T1000 (cell line): ENCODE measurements at places on chromosomes 2 and 18.

GRCh38 chr18:66511792-66512191, 92.1 kb downstream of the CDH19 start:
- no peak for DNase-seq

DNA sequence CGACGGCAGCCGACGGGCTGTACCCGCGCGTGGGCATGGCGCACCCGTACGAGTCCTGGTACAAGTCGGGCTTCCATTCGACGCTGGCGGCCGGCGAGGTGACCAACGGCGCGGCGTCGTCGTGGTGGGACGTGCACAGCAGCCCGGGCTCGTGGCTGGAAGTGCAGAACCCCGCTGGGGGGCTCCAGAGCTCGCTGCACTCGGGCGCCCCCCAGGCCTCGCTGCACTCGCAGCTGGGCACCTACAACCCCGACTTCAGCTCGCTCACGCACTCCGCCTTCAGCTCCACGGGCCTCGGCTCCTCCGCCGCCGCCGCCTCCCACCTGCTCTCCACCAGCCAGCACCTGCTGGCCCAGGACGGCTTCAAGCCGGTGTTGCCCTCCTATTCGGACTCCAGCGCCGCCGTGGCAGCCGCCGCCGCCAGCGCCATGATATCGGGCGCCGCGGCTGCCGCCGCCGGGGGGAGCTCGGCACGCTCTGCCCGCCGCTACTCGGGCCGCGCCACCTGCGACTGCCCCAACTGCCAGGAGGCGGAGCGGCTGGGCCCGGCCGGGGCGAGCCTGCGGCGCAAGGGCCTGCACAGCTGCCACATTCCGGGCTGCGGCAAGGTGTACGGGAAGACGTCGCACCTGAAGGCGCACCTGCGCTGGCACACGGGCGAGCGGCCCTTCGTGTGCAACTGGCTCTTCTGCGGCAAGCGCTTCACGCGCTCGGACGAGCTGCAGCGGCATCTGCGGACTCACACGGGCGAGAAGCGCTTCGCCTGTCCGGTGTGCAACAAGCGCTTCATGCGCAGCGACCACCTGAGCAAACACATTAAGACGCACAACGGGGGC, 2.0 kb downstream of the SP9 start:
- no peak for DNase-seq

DNA sequence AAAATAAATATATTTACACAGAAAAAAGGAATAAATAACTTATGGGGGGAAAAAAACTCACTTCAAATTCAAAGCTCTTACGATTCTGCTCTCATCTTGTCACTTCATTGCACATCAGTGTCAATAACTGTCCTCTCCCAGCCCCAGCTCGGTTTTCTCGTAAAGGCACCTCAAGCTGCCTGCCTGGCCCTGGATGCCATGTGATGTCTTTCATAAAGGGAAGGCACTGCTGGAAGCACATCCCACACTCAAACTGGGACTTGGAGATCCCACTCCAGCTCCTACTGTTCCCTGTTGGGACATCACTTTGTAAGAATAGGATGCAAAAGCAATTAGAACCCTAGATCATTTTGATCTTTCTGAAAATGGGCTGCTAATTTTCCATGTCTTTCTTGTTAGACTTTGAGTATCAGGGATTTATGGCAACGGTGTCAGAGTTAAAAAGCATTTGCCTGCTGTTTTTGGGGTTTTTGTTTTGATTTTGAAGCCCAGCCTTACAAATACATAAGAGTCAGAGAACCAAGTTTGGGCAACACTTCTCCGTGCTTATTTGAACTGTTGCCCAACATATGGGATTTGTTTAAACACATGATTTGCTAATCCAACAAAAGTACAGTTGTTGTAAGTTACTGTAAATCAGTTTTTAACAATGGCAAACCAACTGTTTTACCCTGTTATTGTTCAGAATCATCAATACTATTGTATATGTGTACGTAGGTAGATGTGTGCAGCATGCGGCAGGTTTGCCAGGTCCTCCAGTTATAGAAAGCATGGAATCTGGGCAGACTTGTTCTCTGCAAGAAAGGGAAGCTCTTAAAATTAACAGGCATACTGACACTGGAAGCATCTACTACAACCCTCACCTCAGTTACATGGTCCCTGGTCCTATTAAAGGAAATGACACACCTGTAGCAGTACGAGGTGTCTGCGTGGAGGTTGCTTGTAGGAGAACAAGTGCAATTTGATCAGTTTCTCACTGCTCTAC, 20.6 kb downstream of the SERTAD2 start:
- no peak for DNase-seq

GRCh38 chr18:62658028-62658427, 57.3 kb upstream of the PHLPP1 start:
- DNase-seq: no peak

DNA sequence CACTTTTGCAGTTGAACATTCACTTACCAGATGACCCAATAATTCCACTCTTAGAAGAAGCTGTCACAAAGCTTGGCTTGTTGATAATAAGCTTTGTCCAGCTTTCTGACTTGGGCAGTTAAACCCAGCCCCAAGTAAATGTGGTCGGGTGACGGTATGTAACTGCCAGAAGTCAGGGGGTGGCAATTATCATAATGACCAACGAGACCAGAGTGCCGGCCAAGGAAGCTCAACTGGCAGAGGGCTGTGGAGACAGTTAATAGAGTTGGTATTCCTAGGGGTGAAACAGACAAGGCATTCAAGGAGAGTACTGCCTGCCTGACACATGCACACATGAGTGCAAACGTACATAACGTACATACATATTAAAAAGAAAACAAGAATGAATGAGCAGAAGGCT, 116.7 kb downstream of the EIPR1 start:
- no peak for DNase-seq

GRCh38 chr2:231926761-231927565, 767 bp upstream of the NPPC start:
- no peak for DNase-seq

DNA sequence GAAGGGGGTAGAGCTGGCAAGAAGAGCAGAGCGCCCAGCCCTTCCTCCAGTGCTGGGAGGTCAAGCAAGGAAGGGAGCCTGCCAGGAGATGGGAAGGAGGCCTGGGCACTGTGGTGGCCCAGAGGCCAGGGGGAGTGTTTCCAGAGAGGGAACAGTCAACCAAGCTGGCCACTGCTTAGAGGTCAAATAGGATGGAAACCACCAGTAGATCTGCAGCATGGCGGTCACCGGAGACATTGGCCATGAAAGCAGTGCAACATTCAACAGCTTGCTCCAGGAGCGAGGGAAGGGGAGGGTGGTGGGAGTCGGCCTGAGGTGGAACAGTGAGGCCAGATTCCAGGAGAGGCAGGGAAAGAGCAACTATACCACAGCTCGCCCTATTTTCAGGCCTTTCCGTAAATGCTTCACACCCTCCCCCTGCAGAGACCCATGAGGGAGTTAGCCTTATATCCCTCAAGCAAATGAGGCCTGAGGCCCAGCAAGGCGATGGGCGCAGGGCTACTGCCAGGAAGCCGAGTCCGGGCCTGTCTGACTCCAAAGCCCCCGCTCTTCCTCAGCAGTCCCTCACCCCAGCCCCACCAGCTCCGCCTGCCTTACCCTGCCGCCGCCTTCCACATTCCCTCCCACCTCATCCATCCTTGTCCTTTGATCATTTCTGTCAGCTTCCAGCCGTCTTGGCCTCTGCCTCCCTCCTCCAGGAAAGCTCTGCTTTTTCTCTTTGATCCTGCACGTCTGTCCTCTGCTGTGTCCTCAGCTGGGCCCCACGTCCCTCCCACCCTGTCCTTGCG, 17.0 kb downstream of the KCNK3 start:
- DNase-seq: no peak

DNA sequence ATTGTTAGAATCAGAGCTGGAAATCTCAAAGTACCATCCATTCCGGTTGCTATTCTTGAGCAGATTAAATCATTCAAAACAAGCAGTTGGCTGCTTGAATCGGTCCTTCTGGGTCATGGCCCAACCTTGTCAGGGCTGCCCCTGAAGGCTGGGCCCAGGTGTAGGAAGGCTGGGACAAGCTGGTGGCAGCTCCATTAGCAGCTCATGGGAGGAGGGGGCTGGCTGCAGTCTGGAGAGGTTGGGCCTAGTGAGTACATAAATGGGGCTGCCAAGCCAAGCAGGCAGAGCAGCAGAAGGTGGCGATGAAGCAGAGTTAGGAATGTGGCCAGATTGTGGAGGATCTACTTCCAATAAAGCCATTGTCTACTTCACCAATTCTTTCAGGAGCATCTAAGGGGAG, 81.4 kb downstream of the ADCYAP1 start:
- no peak for DNase-seq

DNA sequence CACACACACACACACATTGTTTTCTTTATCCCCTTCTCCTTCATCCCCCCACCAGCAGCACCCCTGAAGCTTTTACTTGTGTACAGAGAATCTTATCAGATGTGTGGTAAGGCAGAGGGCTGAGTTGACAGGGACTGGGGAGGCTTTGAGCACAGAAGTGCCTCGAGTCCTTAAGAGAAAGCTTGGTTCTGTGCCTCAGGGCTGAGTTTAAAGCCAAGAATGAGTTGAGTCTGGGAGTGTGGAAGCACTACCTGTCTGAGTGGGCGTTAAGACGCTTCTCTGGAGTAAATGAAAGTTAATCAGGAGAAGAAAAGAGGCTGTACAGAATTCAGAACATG, 2.7 kb downstream of the ID2 start:
- DNase-seq: no peak

- no peak for DNase-seq
These were observed 236.8 kb downstream of the NCKAP5 start for GRCh38 chr2:133331436-133331835.

- peak; percentile 42 for DNase-seq
These were observed 182.3 kb upstream of the PGAP1 start for GRCh38 chr2:197108758-197109157.

- DNase-seq: no peak
These were observed 118.6 kb upstream of the SP5 start for GRCh38 chr2:170596576-170596975.

DNA sequence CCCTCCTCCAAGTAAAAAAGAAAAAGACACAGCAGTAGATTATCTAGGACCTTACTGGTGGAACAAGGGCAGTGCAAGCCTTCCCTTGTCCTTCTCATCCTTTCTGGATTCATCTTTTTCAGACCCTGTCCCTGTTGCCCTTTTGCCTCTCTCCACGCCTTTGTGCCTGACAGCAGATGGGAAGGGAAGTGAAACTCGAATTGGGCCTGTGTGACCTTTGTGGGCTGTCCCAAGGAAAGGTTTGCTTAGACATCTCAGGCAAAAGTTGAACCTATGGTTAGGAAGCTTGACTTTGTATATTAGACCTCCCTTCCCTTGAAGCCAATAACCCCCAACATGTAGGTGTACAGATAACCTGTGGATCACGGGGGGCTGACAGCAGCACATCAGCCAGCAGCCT, 185.3 kb downstream of the PRKCE start:
- no peak for DNase-seq

GRCh38 chr2:84805250-84805958, 75.5 kb downstream of the TRABD2A start:
- DNase-seq: no peak

- DNase-seq: no peak
These were observed 2.9 kb downstream of the TBR1 start for GRCh38 chr2:161418715-161419637.

- no peak for DNase-seq
These were observed 95.1 kb downstream of the CRIM1 start for GRCh38 chr2:36450466-36451196.

- no peak for DNase-seq
These were observed 89.5 kb upstream of the STK39 start for GRCh38 chr2:168336786-168337388.

DNA sequence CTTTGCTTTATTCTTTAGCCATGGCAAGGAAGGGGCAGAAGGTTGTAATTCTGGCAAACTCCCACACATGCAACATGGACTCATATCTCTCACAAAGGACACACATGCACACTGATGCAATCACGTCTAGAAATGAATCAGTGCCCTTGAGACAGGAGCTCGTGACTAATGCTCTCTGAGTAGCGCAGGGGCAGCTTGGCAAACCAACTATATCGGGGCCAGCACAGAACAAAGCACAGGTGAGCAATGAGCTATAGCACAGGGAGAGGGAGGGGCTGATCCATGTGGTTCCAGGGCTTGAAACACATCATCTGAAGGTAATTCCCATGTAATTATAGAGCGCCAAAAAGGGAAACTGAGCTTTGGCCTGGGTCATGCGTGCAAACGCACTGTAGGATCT, 165.2 kb upstream of the KLF7 start:
- peak; percentile 13 for DNase-seq

DNA sequence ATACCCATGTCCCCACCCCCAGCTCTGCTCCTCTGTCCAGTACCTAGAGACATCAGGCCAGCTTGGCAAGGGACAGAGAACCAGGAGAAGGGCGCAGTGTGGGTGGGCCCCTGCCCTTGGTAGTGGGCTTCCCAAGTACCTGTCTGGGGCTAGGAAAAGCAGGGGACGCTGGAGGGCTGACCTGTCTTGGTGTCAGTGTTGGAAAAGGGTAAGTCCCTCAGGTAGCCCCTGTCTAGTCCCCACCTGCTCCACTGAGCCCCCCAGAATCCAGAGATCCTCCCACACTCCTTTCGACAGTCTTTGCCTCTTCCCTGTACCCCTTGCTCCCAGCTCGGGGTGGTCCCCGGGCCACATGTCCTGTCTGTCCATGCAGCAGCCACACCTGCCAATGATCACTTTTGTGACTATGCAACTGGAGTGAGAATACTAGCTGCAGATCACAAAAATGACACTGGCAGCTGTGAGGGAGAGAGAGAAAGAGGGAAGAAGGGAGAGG, 14.6 kb downstream of the DNAJB2 start:
- no peak for DNase-seq

DNA sequence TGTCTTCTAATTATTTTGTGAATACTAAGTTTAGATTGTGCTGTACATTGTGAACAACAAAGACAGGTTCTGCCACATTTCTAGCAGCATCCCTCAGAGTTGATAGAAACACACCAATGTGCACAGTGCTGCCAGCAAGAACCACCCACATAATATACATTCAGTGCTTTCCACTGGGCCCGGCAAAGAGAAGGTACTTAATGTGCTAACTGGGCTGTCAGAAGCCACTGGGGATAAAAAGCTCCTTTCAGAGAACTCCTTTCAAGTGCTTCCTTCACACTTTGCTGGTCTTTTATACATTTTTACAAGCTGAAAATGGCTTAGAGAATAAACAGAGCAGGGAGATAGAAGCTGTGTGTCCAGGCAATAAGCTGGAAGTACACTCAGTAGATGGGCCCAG, 58.0 kb upstream of the CAPN13 start:
- DNase-seq: no peak

- no peak for DNase-seq
These were observed 20.4 kb downstream of the TGFBRAP1 start for GRCh38 chr2:105309147-105309545.

GRCh38 chr2:170077830-170078569, 99.9 kb upstream of the MYO3B start:
- DNase-seq: no peak

- DNase-seq: no peak
These were observed 218.1 kb downstream of the SP3 start for GRCh38 chr2:173747035-173747434.
